Lung (tissue), 17 donors: ENCODE measurements at places on chromosomes 7 and 10.

- peak; percentile 48 for DNase-seq
Observed at GRCh38 chr7:151851782-151852181, 25.1 kb downstream of the PRKAG2 start.

DNA sequence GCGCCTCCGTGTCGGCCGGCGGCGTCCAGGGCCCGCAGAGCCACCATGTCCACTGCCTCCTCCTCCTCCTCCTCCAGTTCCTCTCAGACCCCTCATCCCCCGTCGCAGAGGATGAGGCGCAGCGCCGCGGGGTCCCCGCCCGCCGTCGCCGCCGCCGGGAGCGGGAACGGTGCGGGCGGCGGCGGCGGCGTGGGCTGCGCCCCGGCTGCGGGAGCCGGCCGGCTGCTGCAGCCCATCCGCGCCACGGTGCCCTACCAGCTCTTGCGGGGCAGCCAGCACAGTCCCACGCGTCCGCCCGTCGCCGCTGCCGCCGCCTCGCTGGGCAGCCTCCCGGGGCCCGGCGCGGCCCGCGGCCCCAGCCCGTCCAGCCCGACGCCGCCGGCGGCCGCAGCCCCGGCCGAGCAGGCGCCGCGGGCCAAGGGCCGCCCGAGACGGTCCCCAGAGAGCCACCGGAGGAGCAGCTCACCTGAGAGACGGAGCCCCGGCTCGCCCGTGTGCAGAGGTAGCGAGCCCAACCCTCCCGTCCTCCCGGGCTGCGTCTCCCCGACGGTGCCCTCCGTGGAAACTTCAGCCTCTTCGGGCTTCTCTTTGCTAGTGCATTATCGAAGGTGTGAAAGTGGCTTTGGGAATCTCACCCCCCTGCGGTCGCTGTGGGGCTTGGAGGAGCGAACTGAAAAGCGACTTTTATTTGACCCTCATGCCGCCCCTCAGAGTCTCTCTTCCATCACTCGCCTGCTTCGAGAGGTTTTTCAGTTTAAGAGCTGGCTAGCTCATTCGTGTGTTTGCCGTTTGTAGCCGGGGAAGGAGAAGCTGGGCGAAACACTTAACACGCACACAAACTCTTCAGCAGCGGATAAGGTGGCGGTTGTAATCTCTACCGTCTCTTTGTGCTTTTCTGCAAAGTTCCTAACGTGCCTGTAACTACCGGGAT lies 975 bp downstream of the GLCCI1 start:
- peak; percentile 66 for DNase-seq

DNA sequence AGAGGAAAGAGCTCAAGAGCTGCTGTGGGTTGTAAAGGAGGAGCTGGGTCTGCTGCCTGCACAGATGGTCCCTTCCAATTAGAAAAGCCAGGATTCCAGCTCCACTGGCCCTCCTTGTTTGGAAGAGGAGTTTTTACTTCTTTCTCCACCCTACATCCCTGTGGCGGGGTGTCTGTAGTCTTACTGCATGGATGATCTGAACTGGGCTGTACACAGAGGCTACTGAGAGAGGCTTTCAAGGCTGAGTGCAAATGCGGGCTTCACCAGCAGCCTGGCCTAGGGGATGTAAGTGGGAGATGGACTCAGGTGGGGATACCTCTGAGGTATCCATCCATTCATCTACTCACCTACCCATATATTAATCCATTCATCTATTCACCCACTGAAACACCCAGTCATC lies 7.1 kb upstream of the CXCL12 start:
- no peak for DNase-seq

GRCh38 chr10:71649631-71650030 lies 69.9 kb downstream of the C10orf105 start:
- DNase-seq, result no peak
